ENCODE measurements at places on chromosomes 16 and 17.

GRCh38 chr17:70137451-70138230, 31.7 kb upstream of the KCNJ2 start:
- DNase-seq = no peak

DNA sequence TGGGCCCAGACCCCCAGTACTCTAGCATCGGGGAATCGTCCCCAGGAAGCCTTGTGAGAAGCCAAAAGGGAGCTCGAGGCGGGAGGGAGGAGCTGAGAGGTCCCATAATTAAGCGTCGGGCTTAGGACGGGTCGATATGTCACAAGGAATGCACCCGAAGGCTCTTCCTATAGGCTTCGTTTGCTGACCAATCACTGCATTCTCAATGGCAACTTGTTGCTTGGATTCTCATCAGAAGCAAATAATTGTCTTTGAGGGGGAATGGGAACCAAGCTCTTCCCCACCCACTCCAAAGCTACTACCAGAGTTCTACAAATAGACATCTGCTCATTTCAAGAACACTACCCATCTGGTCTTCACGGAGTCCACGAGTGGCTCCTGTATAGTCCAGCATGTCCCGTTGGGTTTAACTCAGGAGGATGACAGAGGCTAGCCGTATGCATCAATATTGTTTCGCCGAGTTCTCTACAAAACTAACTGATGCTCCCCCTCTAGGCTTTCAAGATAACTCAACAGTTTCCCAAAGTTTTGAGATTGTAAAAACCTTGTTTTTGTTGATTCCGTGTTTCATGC, 628 bp upstream of the BLMH start:
- peak; percentile 64 for DNase-seq

DNA sequence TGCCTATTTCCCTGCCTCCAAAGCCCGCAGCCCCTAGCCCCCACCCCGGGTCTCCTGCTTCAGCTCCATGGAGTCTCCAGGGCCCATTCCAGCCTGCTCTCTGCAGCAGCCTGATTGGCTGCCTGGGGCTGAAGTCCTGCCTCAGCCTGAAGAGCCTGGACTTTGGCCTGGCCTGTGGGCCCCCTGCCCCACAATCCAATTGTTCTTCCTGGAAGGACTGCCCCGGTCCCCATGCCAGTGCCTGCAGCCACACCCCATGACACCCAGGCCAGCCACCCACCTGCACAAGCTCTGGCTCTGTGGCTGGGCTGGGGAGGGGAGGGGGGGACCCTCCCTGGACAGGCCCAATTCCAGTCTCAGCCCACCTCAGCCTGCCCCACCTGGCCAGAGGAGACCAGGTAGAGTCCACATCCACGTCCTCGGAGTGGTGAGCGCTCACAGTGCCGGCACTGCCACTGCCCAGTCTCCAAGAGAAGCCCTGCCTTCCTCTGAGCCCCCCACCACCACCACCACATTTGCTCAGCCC, 12.3 kb downstream of the ENPP7 start:
- DNase-seq = no peak

DNA sequence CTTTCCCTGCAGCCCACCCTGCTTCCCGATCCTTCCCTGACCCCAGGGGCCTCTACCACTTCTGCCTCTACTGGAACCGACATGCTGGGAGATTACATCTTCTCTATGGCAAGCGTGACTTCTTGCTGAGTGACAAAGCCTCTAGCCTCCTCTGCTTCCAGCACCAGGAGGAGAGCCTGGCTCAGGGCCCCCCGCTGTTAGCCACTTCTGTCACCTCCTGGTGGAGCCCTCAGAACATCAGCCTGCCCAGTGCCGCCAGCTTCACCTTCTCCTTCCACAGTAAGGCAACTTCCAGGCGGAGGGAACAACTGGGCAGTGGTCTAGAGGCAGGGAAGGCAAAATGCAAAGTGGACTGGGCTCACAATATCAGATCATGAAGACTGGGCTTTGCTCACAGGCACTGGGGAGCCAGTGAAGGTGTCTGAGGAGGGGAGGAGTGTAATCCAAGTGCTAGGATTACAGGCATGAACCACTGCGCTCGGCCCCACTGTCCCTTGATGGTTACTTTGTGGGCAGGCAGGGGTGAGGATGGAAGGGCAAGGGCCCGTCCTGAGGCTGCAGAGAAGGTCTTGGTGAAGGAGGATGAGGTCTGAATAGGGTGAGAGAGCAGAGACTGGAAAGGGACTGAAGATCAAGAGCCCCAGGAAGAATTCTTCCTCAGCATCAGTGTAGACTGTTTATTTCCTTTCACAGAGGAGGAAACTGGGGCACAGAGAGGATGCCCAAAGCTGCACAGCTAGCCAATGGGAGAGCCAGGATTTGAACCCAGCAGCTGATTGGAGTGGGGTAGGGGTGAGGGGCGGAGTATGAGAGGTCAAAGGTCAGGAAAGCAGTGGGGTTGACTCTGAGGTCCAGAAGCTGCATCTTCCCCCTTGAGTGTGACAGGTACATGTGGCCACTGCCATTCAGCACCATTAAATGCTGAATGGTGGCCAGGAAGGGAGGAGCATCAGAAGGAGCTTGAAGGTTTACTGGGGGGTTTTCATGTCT, 16.5 kb upstream of the ADGRG3 start:
- DNase-seq = no peak

- DNase-seq = no peak
Observed at GRCh38 chr16:8943966-8944759, 19.5 kb downstream of the USP7 start.

DNA sequence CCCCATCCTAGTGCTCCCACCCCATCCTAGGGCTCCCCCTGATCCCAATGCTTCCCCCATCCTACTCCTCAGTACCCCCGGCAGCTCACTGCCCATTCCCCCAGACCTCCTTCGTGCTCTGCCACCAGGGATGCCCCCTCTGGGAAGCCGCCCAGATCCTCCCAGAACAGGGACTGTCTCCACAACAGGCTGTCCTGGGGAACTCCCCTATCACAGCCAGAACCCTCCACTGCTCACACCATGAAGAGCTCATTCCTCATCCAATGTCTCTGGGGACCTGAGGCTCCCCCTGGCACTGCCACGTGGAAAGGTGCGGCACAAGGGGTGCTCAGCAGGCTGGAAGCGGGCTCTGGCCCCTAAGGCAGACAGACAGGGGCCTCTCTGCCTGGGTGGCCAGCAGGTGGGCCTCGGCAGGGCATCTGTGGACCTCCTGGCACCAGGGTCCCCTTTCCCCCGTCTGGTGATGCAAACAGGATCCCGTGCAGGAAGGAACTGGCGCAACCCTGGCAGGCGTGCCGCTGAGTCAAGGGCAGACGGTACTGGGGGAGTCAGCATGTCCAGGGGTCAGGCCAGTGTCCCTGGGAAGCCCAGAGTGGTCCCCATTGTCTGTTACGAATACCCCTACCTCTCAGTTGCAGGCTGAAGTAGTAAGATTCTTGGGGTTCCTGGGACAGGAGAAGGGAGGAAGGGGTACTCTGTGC, 14.8 kb upstream of the PVALEF start:
- no peak for DNase-seq

GRCh38 chr16:85955566-85955965, 56.6 kb downstream of the IRF8 start:
- DNase-seq = no peak

- DNase-seq = no peak
Observed at GRCh38 chr16:269061-269796, 6.5 kb downstream of the RGS11 start.

DNA sequence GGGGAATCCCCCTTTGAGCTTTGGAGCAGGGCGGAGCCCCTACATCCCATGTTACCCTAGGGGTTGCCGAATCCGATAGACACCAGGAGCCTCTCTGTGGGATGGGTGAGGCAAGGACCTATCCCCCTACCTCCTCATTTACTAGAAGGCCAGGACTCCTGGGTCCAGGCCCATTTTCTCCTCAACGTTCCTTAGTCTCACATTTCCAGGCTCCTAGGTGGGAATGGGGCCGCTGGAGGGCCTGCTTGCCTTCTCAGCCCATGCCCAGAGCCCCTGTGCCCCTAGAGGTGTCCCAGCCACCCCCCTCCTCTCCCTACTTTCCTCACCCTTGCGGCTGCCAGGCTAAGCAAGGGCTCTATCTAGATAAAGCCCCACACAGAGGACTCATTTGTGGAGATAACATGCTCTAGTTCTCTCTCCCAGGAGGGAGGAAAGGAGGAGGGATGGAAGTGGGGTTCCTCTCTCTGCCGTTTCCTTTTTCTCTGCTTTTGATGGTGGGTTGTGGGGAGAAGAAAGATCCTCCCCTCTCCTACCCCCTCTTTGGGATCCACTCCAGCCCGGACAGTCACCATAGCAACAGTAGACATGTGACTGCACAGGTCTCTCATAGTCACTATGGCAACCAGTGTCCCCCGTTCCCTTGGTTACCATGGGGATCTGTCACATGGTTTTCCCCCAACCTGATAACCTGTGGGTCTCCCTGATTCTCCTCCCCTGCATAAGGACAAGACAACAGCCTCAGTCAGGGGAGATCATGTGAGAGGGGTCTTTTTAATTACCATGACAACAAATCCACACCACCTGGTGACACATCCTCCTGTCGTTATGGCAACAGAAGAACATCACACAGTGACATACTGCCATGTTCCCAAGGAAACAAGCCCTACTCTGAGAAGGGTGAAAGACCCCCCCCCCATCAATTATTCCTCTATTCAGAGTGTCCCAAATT, 5.2 kb downstream of the CACNA1G start:
- peak; percentile 29 for DNase-seq

- no peak for DNase-seq
Observed at GRCh38 chr17:64424324-64424849, 24.5 kb upstream of the MILR1 start.

DNA sequence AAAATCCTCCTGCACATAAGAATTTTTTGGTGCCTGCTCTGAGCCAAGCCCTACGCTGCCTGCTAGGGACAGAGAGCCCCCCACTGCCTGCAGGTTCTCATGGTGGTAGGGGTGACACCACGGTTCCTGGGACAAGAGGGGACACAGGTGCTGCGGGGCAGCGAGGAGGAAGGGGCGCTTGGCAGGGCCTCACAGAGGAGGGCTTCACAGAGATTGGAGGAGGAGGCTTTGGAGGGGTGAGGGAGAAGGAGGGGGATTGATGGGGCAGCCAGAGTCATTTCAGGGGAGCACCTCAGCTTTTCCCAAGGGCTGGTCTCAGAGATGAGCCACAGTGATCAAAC, 29.8 kb upstream of the GSG1L start:
- DNase-seq = no peak

GRCh38 chr16:5932906-5933305, 835.3 kb upstream of the EEF2KMT start:
- no peak for DNase-seq

GRCh38 chr17:63382826-63383225, 63.3 kb downstream of the CYB561 start:
- DNase-seq = no peak

DNA sequence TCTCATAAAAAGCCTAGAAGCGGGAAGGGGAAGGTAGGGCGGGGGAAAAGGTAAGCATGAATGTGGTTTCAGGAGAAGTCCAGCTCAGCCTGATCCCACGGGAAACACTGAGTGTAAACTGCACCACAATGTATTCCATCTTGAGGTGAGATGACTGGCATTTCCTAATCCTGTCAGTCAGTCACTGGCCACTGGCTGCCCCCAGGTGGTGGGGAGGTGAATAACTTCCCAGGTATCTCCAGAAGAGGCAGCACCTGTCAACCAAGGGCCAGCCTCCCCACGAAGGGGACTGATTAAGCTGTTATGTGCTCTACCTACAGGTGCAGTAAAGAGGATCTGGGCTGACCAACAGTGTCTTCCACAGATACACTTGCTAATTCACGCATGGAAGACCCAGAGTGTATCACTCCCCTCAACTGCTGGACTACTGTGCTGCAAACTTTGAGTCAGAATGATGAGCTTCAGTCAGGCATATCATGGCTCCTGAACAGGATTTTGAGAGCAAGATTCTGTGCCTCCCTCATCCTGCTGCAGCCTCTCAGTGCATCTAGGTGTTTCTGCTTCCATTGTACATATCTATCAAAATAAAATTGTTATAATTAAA, 108.5 kb upstream of the CCL2 start:
- peak; percentile 78 for DNase-seq

DNA sequence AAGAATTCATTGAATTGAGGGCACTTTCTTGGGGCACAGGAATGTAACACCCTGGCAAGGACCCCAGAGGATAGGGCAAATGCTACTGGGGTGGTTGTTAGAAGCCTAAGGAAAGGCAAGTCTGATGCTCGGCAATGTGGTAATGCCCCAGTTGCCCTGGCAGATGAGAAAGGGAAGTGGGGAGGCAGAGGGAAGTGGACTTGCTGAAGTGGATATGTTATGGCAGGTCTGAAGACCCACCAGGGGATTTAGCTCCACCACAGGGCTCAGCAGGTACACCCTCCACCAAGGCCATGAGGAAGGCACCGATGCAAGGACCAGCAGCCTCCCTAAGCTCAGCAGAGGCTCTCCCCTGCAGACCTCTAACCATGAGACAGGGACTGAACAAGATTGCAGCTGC, 184.8 kb downstream of the IRX5 start:
- no peak for DNase-seq

- DNase-seq = no peak
Observed at GRCh38 chr17:71828182-71828596, 292.6 kb upstream of the SOX9 start.

GRCh38 chr17:36824678-36825101, 112.6 kb upstream of the LHX1 start:
- DNase-seq = no peak

DNA sequence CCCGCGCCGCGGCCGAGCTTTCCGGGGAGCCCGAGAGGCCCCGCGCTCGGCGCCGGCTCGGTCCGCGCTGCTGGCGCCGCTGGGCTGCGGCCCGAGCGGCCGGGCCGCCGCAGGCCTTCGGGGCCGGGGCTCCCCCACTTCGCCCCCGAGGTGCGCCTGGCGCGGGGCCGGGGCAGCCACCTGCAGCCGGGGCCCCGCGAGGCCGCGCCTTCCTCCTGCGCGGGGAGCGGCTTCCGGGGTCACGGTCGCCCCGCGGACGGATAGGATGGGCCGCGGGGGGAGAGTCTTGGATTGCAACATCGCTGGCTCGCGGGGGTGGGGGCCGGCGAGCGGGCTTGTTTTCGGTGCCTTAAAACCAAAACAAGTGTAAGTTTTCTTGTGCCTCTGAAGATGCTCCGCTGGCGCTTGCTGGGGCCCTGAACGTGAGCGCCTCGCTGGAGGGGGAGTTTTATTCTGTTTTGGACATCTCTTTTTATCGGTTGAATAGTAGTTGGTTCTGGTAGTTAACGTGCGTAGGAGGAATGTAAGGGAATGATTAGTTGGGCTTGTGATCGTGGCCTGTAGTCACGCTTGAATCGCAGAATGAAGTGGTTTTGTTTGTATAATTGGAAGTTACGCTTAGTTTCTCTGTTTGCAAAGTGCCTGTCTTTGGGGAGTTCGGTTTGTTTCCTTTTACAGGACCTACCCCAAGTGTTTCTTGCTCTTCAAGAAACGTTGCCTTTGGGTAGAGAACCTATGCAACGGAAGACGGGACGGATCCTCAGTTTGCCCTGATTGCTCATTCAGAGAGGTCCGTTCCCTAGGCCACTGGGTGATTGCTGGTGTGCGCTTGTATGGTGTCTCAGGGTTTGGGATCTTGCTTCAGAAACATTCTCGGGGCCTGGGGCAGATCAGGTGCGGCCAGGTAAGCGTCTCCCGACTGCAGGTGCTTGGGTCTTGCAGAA, 724 bp downstream of the UBE2I start:
- peak; percentile 82 for DNase-seq

All from erythroblast (primary cell).